ENCODE measurements at places on chromosomes 6 and 20.

- no peak for DNase-seq
Observed at GRCh38 chr6:116364321-116364720, 6.4 kb upstream of the DSE start.

- no peak for DNase-seq
Observed at GRCh38 chr20:60868316-60868891, 383.7 kb upstream of the CDH4 start.

DNA sequence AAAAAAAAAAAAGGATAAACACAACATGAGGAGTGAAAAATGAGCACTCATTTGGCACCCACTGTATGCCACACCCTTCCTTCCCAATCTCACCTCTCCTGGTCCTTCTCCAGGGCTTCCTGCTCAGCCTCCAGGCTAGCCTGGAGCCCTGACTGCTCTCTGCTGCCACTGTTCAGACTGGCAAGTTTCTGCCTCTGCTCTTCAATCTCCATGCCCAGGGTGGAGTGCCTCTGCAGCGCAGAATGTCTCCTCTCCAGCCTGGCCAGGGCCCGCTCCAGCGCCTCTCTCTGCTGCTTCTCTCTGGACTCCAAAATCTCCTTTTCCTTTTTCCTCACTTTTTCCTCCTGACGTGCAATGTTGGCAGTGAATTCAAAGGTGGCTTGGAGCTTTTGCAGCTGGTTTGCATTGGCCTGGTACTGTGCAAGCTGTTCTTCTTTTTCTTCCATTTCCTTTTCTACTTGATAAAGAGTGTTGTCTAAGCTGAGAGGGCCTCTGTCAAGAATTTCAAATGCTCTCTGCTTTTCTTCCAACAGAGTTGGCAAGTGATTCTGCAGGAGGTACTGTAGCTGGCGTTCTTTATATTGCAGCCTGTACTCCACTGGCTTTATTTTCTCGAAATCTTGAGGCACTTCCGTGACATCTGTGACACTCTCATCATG, 194.4 kb downstream of the KIF16B start:
- no peak for DNase-seq

GRCh38 chr6:127058027-127058426, 60.4 kb upstream of the RSPO3 start:
- no peak for DNase-seq

- no peak for DNase-seq
Observed at GRCh38 chr6:139758209-139758611, 383.8 kb upstream of the CITED2 start.

GRCh38 chr6:23601811-23602345, 524.1 kb upstream of the NRSN1 start:
- DNase-seq = no peak

DNA sequence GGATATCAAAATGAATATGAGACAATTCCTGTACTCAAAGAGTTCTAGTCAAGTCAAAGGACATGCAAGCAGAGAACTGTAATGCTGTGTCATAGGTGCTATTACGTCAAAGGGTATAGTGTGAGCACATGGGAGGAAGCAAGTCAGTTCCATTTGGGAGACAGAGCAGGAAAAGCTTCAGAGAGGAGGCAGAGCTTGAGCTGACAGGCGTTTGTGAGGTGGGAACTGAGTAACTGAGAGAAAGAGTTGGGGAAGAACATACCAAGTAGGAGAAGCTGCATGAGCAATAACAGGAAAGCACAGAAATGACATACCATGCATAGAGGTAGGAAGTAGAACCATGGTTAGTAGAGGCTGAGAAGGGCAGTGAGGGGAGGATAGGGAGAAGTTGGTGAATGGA, 15.2 kb upstream of the SSR1 start:
- DNase-seq = no peak

DNA sequence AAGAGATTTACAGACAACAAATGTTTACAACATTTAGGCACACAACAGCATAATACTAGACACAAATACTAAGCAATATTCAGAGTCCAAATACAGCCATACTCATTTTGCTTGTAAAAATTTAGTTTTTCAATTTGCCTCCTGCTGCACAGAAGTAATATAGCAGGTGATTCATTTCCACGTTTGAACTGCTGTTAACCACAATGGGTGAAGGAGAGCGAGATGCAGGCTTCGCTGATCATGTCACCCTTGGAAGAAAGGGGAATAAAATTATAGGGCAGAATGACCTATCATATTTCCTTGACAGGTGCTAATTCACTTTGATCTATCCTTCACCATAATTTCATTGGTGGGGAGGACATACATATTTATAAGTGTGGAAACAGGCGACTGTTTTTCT, 643.8 kb upstream of the AGPAT4 start:
- DNase-seq = no peak

DNA sequence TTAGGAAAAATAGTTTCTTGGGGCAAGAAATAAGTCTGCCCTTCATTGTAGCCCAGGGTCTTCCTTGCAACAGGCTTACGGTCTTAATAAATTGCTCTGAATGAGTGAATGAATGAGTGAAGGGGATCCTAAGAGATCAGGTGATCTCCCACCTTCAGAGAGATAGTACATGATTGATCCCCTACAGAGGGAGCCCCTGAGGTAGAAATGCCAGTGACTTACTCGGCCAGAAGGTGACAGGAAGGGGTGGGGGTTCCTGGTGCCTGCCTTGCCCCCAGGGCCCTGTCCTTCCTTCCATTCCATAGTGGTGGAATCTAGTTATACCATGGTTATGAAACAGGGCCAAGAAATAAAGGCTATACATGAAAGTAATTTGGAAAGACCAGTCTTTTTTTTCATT, 215.3 kb upstream of the SSTR4 start:
- no peak for DNase-seq

DNA sequence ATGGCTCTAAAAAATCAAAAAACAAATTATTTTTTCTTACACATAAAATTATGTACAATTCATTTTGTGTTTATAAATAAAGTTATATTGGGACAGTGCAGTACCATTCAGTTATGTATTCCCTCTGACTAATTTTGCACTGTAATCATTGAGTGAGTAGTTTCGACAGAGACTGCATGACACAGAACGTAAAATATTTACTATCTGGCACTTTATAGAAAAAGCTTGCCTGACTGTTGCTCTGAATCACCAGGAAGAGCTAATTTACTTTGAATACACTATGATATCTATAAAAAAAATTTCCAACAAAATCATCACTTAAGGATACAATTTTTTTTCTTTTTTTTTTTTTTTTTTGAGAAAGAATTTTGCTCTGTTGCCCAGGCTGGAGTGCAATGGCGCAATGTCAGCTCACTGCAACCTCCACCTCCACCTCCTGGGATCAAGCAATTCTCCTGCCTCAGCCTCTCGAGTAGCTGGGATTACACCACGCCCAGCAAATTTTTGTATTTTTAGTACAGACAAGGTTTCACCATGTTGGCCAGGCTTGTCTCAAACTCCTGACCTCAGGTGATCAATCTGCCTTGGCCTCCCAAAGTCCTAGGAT, 11.0 kb upstream of the KHDC1L start:
- no peak for DNase-seq

- no peak for DNase-seq
Observed at GRCh38 chr6:23635150-23635549, 490.9 kb upstream of the NRSN1 start.

GRCh38 chr20:45387274-45387673, 9.1 kb upstream of the TP53TG5 start:
- no peak for DNase-seq

DNA sequence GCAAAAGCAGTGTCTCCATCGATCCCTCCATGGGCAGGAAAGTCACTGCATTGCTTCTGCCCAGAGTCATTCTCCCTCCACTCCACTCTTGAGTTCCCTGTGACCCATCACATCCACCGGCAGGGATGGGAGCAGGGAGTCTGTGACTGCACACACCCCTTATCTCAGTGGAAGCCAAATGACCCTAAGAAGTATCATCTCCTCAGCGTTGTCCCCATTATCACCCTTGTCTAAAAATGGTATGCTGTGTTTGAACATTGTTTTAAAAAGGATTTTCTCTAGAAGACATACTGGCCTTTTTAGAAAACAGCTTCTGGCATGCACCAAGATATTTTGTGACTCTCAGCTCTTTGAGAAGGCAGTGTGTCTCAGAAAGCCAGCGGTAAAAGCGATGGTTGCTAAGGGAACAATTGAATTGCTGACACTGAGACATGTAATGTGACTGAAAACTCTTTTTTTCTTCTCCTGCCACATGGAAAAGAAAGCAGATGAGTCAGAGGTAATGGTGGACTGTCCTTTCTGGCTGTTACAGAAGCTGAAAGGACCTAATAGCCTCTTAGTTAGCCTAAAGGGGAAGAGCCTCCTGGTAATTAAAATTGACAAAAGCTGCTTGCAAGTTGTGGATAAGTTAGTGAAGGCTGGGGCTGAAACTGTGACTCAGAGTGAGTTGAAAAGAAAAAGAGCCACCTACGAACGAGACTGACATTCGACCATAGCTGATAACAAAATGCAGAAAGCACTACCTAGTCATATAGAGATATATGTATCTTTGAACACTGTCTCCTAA, 120.5 kb downstream of the MAP3K7 start:
- DNase-seq = no peak

DNA sequence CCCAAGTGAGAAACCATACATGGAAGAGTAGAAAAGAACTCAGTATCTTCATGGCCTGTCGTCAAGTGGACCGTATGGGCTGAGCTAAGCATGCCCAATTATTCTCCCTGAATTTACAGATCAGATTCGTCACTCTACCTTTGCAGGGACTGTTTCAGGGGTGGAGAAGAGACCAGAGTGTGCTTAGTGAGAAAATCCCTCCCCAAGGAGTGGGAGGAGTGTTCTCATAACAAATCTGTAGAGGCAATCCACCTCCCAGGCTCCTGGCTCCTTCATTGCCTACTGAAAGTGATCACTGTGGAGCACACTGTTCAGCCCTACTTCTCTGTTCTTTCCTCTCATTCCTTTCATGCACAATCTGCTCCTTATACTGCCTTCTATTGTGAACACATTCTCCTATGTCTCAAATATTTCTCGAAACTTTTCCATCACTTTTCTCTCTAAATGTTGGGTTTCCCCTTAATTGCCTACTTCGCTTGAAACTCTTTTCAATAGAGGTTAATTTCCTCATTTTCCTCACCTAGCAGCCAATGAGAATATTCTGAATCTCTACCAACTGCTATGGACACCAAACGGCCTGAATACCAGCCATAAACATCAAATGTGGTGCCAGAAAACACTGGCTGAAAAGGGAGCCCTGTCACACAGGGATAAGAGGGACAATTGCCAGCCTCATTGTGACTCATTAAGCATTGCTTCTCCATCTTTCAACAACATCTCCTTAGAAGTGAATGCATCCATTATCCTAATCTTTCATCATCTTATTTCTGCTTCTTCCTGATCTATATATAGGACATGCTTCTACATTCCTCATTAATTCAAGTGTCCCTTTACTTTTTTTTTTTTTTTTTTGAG, 398.3 kb downstream of the UTRN start:
- DNase-seq = no peak

DNA sequence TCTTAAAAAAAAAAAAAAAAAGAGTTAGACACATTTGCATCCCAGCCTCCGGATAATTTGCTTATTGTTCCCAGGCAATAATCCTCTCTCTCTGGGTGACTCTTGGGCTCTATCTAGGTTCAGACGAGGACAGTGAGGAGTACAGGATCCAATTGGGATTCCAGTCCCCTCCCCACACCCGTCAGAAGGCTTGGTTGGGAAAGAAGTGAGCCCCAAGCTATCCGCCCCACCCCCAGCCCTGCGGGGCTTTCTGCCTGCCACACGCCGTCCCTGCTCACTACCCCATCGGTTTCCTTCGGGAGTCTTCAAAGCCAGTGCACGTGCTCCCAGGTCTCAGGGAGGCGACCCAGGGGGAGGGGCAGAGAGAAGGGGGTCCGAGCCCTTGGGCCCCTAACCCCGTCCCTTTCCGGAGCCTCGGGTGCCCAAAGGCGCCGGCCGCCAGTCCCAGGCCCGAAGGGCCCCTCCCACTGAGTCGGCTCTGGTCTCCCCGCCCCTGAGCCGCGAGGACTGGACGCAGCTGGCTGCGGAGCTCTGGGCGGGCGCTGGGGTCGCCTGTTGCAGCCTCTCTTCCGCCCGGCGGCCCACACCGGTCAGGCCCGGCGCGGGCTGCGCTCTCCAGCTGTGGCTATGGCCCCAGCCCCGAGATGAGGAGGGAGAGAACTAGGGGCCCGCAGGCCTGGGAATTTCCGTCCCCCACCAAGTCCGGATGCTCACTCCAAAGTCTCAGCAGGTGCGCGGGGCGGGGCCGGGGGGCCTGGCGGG, 2.5 kb downstream of the MYMX start:
- DNase-seq = no peak

DNA sequence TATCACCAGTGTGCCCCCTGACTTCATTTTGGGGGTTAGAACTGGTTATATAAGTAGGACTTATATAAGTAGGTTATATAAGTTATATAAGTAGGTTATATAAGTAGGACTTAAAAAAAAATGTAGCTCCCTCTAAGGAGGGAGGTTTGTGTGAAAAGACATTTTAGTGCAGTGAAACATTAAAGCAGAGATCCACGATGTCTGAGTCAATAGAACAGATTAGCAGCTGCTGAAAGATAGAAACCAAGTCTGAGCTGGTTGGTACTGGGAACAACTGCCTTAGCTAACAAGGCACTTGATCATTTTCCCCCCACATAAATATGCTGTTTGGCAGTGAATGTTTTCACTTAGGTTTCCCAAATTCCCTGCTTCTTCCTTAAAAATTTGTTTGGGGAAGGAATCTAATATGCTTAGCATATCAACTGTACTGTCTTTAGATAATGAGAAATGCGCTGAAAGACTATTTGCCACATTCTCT, 2.1 kb upstream of the RPS12 start:
- DNase-seq = no peak

GRCh38 chr6:158649289-158650143, at the start of gene SYTL3:
TSS of gene SYTL3 (plus strand) at chr6:158650054. CDS start at chr6:158663269, 13,215 bp downstream.
- DNase-seq = peak; percentile 34

GRCh38 chr6:3518356-3519190, 61.7 kb upstream of the SLC22A23 start:
- DNase-seq = no peak

DNA sequence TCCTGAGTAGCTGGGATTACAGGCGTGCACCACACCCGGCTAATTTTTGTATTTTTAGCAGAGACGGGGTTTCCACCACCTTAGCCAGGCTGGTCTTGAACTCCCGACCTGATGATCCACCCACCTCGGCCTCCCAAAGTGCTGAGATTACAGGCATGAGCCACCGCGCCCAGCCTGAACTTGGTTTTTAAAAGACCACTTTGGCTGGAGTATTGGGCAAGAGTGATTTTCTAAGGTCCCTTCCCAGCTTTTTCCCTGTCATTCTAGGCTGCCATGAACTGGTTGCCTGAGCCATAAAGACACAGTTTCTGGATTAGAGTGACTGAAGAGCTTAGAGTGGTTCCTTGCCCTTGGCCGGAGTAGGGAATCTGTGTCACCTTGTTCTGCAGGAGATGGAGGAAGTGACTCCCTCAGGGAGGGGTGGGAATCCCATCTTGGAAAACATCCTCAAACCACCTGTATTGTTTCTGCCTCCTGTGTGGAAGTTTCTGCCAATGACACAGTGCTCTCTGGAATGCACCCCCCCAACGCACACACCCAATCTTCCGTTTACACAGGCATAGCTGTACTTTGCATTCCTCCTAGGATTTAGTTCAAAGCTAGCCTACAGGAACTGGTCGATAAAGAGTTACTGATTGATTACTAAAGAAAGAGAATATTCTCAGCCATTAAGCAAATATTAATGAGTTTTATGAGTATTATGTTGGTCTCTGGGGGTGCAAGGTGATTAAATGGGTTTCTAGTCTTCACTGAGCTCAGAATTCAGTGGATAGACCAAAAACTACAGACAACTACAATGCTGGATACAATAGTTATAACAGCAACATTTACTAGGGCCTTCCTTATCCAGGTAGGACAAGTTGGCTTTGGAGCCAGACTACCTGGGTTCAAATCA, 18.2 kb downstream of the BCL2L1 start:
- no peak for DNase-seq

GRCh38 chr6:151701911-151702562, 105.4 kb upstream of the ESR1 start:
- DNase-seq = no peak

All from stimulated activated CD8-positive, alpha-beta memory T cell treated with anti-CD3 and anti-CD28 coated beads, Interleukin-4, amount 100 ng/mL, for 1 hour (primary cell).